ENCODE measurements at places on chromosomes 1 and 21.
A peak's percentile ranks its signal among the peaks of the same experiment; 100 is the strongest.

GRCh38 chr1:186496171-186496851 is 35.4 kb upstream of the PDC start:
- DNase-seq, result no peak

GRCh38 chr1:202227997-202228401 is 34.4 kb downstream of the LGR6 start:
- DNase-seq, result no peak

GRCh38 chr1:97634758-97635157 is 286.1 kb downstream of the DPYD start:
- no peak for DNase-seq

GRCh38 chr1:177847843-177848242 is 122.0 kb downstream of the SEC16B start:
- DNase-seq, result no peak

GRCh38 chr1:2148691-2149090 is 45.9 kb downstream of the FAAP20 start:
- peak; percentile 52 for DNase-seq

- DNase-seq, result no peak
Observed at GRCh38 chr21:41397471-41397891, 28.6 kb upstream of the MX1 start.

- DNase-seq, result no peak
Observed at GRCh38 chr1:17101261-17101660, 18.0 kb downstream of the PADI2 start.
